Skin of body (tissue), 3 donors: ENCODE measurements at places on chromosomes 6 and 20.

DNA sequence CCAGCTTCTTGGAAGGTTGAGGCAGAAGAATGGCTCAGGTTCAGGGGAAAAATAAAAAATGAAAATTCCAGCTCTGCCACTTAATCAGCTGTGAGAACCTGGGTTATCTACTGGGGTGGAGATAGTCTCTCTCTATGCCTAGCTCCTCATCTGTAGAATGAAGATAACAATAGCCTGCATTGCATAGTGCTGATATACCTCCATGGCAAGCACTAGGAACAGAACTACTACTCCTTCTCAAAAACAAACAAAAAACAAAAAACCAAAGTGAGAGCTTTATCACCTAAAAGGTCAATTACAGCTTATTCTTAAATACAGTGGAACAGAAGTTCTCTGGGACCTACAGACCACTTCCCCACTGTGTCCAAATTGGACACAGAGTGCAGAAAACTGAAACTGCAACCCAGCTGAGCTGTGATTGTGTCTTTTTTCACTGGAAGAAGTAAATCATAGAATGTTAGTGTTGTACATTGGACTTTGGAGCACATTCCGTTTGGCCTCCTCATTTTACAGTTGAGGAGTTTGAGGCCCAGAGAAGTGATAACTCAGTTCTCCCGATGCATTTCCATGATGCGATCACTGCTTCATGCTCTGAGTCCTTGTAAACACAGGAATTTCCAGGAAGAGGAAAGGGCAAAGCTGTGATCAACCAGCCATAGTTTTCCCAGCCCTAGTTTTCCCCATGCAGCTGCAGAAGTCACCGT, 23.3 kb downstream of the MTFR2 start:
- DNase-seq = no peak

- peak; percentile 11 for DNase-seq
These were observed 3.7 kb downstream of the MANEA start for GRCh38 chr6:95581073-95581472.

DNA sequence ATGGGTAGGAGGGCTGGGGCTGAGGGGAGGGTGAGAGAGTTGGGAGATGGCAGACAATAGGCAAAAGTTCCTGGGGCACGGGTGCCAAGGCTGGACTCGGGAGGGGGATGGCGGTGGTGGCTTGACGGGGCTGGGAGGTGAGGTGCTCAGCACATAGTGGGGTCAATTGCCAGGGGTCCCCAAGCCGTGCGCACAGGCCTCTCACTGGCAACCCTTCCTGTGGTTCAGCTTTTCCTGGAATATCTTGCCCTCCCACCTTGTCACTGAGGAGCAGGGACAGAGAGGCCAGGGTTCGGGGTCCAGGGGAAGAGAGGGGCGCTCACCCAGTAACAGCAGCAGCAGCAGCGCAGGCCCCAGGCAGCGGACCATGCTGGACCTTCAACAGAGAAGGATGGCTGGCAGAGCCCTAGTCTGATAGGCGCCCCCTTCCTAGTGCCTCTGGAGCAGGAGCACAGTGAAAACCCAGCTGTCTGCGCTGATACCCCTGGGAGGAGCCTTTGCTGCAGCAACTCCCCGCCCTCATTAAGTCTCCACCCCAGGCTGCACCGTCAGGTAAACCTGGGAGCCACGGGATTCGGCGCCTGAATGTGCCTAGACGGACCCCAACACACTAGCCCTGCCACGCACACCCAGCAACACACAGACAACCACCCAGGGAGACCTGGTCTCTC, at the start of gene GFRA4:
Gene GFRA4 (minus strand): TSS at position 369 of the 671 bp plus-strand sequence. CDS start 0 bp downstream, at position 369.
- DNase-seq = no peak

- no peak for DNase-seq
These were observed 764 bp upstream of the SNAP25 start for GRCh38 chr20:10217721-10218410.

DNA sequence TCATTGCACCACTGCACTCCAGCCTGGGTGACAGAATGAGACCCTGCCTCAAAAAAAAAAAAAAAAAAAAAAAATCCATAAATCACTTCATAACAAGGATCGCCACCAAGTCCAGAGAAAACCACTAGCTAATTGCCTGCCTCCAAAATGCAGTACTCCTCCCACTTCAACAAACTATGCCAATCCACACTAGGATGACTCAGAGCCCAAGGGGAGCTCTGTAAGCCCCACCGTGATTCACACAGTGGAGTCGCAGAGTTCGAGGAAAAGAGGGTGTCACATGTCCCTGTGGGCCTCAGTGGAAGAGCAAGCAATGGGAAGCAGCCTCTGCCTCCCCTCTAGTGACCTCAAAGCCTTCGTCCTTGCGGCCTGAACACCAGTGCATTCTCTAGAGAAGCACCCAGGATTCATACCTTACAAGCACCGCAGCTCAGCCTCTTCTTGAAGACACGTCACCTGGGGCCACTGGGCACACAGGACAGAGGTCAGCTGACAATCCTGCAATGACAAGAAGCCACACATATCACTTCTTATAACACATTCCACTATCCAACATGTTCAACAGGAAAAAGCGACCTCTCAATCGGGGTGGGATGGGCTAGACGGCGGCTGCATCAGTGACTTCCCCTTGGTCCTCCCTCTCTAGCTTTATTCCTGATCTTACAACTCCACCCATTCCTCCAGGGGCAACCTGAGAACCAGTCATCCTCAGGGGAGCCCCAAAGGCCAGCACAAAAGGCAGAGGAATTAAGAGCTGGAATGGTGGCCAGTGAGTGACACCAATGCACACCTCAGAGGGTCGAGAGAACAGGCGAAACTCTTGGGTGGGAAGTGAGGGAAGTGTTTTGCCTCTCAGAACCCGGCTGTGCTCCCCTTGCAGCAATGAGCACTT, 8.9 kb downstream of the SNHG17 start:
- no peak for DNase-seq

DNA sequence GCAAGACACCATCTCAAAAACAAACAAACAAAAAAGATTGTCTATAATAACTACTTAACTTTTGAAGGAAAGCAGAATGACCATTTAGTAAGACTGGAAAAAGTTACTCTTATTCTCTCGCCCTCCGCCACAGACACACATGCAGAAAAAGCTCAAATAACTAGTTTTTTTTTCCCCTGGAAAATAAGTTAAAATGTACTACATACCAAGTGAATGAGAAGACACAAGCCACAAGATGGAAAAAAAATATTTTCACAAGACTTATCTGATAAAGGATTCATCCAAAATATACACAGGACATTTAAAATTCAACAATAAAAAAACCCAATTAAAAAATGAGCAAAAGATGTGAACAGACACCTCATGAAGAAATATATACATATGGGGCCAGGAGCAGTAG, 31.9 kb downstream of the NUDT3 start:
- DNase-seq = no peak

- DNase-seq = no peak
These were observed 7.7 kb upstream of the IRF4 start for GRCh38 chr6:383856-384255.

DNA sequence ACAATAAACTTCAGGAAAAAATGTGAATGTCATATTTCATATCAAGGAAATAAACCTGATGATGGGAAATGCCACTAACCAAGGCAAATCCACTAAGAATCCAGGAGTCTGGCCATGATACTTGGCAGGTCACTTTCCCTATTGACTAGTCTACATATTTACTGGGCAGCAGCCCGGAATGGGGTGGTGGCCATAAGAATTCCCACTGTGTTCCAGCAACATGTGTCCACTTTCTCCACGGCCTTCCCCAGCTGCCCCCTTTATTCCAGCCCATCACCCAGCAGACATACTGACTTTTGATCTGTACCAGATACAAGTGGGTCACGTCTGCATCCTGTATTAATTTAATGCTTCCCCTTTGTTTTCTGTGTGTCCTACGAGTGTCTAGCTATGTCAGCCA, 234.5 kb upstream of the PRDM1 start:
- DNase-seq = no peak

GRCh38 chr6:133431031-133431430, 189.9 kb downstream of the EYA4 start:
- no peak for DNase-seq
